ENCODE measurements at places on chromosomes 3 and 15.

DNA sequence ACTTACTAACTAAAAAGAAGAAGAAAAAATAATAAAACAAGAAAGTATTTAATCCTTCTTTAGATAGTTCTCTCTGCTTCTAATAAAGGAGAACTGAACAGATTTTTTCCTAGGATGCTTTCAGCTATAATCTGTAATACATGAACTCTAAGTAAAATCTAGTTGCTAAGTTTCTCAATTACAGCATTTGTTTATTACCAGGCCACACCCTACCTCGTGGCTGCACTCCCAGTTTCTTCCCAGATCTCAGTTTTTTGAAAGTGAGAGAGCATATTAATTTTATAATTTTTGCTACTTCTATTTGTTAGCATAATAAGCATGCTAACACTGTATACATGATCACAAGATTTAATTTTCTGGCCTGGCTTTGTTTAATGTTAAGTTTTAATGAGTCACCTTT, 258.3 kb downstream of the IL5RA start:
- DNase-seq: no peak

- DNase-seq: no peak
Observed at GRCh38 chr15:53208751-53209150, 418.6 kb upstream of the ONECUT1 start.

DNA sequence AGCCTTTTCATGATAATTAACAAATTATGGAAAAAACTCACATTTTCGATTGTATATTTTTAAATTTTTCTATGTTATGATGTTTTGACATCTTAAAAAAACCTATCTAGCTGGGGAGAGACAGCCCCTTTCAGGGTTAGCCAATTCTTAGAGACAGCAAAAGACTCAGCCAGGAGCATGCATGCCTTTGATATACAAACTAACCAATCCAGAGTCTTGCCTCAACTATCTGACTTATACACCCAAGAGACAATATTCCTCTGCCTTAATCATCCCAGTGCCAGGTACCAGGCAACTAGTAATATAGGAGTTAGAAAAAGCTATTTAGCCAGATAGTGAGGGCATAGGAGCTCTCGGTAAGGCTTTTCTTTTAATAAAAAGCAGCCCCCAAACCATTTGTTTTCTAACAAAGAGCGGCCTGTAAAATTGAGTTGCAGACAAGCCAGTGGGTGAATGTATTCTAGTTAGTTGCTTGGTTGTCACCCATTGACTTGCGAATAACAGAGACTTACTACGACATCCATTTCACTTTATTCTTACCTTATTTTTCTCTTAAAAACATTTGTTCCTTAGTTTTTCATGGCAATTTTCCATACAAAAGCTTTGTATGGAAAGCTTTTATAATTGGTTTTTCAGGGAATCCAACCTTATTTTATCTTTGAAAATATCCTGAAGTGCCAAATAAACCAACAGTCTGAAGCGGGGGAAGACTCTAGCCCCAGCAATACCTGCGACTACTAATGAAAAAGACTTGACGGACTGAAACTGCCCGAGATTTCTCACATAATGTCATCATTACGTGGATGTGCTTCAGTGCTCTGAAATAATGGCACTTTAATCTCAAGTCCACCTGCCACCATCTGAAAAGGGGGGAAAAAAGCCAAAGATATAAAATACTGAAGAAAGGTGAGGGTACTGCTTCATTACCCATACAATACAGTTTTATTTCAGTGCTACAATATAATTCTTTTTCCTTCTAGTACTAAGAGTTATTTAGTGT, 64.6 kb upstream of the ATP2C1 start:
- DNase-seq: no peak

DNA sequence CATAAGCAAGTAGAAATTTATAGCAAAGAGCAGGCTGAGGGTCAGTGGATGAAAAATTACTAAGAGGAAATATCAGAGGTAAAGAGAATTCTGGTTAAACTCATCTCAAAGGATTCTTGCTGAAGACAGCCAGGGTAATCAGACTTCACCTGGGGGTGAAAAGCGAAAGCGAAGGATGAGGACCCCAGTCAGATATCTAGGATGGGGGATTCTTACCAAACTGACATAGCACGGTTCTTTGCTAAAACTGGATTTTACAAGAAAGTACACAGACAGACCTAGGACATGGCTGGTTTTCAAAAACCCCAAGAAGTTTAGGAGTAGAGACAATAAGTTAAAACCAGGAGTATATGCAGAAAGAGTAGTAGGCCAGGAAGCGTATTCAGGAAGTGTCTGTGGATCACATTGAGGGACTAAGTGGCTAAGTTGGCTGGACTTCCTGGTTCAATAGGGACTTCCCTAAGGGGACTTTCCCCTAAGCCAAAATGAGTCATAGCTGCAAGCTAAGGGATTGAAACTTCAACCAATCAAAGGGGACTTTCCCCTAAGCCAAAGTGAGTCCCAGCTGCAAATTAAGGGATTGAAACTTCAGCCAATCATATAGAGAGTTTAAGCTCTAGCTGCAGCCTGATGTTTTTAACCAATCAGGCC, 2.4 kb upstream of the CFAP91 start:
- DNase-seq: no peak

- DNase-seq: no peak
Observed at GRCh38 chr3:125318167-125318865, 56.8 kb downstream of the ZNF148 start.

DNA sequence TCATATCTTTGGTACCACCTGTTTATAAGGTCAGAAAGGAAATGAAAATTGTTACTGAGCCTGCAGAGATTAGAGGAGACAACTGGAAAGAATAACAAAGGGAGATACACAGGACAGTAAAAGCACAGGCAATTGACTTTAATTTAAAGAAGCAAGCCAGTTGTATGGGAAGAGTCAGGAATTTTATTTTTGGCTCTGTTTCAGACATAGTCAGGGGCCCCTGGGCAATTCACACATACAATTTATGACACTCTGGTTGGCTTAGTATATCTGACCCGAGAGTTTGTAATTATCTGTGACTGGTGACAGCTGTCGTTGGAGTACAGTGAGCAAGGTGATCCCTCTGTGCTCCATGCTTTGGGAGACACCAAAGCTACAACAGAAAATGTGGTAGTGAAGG, 591.9 kb upstream of the NECTIN3 start:
- no peak for DNase-seq

DNA sequence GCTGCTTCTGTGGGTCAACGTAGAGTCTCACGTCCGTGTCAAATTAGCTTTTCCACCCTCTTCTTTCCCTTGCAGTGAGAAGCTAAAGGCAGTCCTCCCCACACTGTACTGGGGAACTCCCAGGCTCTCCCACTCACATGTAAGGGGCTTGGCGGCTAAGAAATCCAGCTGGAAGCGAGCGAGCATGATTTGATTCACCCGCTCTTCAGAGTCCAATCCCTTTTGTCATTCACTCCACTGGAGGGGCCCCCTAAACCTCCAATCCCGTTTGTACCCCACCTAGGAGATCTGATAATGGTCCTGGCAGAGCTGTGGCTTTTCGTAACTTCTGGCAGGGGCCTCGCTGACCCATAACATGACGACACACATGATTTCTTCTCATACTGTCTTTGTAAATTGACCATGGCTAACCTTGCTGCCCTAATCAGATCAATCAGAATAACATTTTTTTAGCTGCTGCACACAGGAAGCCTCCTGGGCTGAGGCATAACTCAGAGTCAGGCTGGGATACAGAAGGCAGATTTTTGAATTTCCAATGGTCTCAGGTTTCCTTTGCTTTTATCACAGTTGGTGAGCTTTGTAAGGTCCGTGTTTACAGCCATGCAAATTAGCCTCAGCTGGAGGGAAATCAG, 235.2 kb downstream of the GREM1 start:
- DNase-seq: no peak

DNA sequence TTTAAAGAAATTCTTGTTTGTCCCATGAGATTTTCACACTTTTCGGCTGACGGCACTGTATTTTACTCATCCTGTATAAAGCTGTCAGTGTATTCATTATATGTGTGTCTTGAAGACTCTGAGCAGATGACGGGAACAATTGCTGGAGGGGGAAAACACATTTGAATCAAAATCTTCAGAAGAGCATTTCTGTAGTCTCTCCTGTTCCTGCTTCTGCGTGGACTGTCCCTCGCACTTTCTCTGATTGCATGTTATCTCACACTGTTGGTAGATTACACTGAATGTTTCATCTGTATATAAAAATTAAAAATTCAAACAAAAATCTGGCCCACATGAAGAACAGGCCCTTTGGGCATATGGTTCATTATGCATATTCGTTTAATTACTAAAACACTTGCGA, 184.9 kb downstream of the MCTP2 start:
- DNase-seq: no peak

- DNase-seq: no peak
Observed at GRCh38 chr15:70337277-70338186, 239.8 kb upstream of the TLE3 start.

DNA sequence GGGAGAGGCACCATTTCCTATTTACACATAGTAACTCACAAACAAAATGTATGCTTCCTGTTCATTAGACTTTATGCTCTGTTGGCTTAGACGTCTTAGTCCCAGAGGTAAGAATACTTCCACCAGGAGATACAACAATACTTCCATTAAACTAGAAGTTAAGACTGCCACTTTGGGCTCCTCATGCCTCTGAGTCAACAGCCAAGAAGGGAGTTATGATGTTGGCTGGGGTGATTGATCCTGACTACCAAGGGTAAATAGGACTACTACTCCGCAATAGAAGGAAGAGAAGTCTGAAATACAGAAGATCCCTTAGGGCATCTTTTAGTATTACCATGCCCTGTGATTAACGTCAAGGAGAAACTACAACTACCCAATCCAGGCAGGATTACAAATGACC, 43.5 kb upstream of the ABI3BP start:
- DNase-seq: no peak

GRCh38 chr3:33773637-33774036, 24.8 kb upstream of the PDCD6IP start:
- no peak for DNase-seq

- no peak for DNase-seq
Observed at GRCh38 chr15:95944193-95944592, 386.3 kb upstream of the NR2F2 start.

GRCh38 chr15:94844198-94844537, 612.8 kb downstream of the MCTP2 start:
- no peak for DNase-seq

- DNase-seq: no peak
Observed at GRCh38 chr3:85342915-85343314, 384.1 kb downstream of the CADM2 start.

DNA sequence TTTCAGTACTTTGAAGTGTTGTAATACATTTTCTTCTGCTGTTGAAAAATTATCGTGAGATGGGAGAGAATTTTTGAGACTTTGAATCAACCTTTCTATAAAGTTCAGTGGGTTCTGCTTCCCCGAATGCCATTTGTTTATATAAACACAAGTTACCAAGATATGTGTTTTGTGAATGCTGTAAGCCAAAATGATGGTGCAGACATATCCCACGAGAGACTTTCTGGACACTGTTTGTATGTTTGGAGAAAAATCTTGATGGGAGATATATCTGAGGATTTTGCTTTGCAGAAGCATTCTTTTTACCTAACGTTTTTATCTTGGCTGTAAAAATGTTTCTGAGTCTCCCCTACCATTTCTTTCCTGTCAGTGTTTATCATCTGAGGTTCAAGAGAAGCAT, 526.6 kb upstream of the ZNF717 start:
- DNase-seq: no peak

DNA sequence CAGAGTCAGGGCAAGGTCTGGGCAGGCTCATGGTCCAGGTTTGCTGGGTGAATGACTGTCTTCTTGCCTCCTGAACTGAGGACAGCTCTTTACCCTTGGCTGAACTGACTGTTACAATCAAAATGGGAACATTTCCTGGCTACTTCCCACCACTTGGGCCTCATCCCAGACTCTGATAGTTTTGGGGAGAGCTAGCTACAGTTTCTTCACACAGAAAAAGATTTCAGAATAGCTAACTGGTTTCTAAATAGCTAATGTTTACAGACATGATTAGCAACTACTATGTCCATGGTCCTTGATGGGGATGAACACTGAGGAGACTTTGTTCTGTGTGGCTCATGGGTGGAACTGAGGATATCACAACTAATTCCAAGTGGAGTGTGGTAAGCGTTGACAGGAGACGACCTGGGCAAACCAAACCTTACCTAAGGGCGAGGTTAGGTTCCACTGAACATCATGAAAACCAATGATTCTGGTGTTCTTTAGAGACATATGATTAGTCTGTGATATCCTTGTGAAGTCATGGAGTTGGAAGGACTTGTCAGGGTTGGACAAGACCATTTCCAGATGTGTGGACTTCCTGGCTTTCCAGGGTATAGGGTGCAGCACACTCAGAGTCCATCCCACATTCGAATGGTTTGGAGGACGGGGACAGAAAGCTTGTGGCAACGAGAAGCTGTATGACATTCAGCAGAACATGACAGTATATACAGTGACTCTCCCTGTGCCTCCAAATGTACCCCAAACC, 7.3 kb downstream of the ALPK3 start:
- DNase-seq: no peak

GRCh38 chr15:76056931-76057330, 2.9 kb upstream of the TMEM266 start:
- DNase-seq: no peak

- DNase-seq: no peak
Observed at GRCh38 chr3:30083315-30083714, 523.1 kb upstream of the TGFBR2 start.

DNA sequence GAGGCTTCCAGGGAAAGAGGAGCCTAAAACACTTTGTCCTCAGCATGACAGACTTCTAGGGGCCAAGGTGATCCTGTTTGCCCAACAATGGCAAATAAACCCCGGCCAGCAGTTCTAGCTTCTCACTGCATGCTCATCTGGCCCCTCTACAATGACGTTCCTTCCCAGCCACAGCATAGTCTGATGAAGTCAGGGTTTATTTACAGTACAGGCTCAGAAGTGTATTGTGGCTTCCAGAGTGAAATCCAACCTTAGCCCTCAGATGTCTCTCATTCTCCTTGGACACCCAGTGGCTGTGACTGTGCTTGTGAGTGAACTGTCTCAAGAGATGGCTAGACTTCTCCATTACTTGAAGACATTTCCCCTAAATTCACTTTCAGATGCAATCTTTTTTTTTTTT, 40.8 kb downstream of the BFSP2 start:
- DNase-seq: no peak

DNA sequence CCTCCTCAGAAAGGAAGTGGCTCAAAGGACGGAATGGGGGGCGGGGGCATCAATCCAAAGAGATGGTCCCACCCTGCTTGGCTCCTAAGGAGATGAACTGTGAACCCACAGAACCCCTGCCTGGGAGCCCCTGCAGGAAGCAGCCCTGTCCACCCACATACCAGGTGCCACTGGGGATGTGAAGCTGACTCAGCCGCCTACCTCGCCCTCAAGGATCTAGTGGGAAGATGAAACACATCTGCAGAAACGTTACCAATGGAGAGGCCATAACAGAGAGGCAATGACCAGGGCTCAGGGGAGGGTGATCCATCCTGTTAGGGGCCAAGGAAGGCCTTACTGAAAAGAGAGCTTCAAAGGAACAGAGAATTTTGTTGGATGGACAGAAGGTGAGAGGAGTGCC, 35.1 kb downstream of the EAF1 start:
- DNase-seq: no peak
